ENCODE measurements at places on chromosomes 1 and 21. TPM values are rescaled to one million over a fixed set of nuclear protein-coding genes. Genes with fewer than 3 reads are reported as not detected.

- no peak for DNase-seq
Observed at GRCh38 chr1:214455971-214456867, 95.2 kb downstream of the PTPN14 start.

GRCh38 chr1:202656057-202656456 is 54.2 kb downstream of the SYT2 start:
- no peak for DNase-seq

DNA sequence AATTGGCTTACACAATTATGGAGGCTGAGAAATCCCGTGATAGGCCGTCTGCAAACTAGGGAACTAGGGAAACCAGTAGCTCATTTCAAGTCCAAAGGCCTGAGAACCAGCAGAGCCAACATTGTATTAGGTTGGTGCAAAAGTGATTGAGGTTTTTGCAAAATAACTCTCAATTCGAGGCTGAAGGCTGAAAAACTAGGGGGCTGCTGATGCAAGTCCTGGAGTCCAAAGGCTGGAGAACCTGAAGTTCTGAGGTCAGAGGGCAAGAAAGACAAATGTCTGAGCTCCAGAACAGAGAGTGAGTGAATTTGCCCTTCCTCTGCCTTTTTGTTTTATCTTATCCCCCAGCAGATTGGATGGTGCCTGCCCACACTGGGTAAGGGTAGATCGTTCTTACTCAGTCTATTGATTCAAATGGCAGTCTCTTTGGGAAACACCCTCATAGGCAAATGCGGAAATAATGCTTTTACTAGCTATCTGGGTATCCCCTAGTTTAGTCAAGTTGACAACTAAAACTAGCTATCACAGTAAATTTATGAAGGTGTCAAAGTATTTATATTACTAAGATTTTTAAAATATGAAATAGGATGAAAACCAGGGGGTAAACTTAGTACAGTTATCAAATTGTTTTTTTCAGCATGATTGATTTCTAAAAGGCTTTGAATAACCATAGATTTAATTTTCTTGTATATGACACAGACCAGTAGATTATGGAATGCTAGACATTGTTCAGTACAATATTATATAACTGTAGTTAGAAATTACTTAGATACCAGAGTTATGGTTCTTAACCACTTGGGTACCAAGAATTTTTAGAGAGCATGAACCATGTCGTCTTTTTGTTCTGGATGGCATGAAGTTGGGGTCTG is 15.4 kb downstream of the RABGAP1L start:
- DNase-seq, result no peak

Gene CD244
- 0.14 TPM for total RNA-seq

- no peak for DNase-seq
Observed at GRCh38 chr1:43331688-43332087, 5.9 kb upstream of the MPL start.

Gene OTUD7B
- total RNA-seq, result 23.8 TPM

Gene LIN28A
- total RNA-seq, result not detected

GRCh38 chr1:170145061-170145460 is 698 bp upstream of the NTMT2 start:
- no peak for DNase-seq

DNA sequence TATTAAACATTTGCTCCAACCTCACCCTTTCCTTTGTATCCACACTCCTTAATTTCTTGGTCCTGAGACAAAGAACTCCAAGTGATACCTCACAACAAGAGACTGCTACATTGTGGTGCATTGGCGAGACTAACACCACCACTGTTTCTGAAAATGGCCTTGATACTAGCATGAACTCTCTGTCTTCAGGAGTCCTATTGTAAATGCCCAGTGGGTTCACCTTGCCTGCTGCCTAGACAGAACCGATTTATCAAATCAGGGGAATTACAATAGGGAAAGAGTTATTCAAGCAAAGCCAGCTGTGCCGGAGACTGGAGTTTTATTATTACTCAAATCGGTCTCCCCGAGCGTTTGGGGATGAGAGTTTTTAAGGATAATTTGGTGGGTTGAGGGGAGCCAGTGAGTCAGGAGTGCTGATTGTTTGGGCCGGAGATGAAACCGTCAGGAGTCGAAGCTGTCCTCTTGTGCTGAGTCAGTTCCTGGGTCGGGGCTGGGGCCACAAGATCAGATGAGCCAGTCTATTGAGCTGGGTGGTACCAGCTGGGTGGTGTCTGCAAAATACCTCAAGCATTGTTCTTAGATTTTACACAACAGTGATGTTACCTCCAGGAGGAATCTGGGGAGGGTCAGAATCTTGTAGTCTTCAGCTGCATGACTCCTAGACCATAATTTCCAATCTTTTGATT is 83.1 kb downstream of the DESI2 start:
- no peak for DNase-seq

GRCh38 chr1:174931214-174931613 is 68.5 kb upstream of the CACYBP start:
- no peak for DNase-seq

DNA sequence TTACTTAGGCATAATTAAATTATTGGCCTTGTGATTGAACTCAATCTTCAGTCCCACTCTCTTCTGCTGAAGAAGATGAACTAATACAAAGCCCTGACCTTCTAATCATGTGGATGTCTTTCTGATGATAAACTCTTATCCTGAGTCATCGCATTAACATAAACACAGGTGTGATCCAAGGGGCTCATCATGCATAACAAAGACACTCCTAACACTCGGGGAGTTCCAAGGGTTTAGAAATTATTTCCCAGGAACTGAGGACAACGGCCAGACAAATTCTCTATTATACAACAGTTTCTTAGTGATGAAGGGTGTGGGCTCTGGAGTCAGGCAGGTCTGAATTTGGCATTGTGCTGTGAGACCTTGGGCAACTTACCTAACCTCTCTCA is 18.0 kb downstream of the DUSP10 start:
- no peak for DNase-seq

Gene ARHGAP30
- 2.4 TPM for total RNA-seq

Gene LELP1
- total RNA-seq, result not detected

DNA sequence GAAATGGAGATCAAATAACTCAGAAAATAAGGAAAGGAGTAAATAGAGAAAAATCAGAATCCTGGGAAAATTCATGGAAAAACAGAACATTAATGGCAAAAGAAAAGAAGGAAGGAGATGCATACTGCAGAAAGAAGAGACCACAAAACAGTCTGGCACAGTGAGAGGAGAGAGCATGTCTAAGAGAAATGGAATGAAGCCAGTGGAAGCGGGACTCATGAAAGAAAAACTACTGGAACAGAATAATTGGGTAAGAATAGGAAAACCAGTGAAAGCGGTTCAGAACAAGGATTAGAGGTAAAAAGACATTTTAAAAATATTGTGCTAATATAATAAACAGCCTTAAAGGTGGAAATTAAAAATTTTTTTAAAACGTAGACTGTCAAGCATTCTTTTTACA is 93.6 kb upstream of the GREM2 start:
- no peak for DNase-seq

Gene TMEM183A
- total RNA-seq, result 21.8 TPM

GRCh38 chr1:32126770-32127169 is 18.9 kb downstream of the KPNA6 start:
- DNase-seq, result no peak

Gene FABP3
- total RNA-seq, result 4,737 TPM

Gene TRIM62
- 2.3 TPM for total RNA-seq

GRCh38 chr1:168372307-168372706 is 91.6 kb downstream of the TBX19 start:
- DNase-seq, result no peak

Gene C1orf226
- 8.7 TPM for total RNA-seq

Gene RBM11
- total RNA-seq, result 0.30 TPM

DNA sequence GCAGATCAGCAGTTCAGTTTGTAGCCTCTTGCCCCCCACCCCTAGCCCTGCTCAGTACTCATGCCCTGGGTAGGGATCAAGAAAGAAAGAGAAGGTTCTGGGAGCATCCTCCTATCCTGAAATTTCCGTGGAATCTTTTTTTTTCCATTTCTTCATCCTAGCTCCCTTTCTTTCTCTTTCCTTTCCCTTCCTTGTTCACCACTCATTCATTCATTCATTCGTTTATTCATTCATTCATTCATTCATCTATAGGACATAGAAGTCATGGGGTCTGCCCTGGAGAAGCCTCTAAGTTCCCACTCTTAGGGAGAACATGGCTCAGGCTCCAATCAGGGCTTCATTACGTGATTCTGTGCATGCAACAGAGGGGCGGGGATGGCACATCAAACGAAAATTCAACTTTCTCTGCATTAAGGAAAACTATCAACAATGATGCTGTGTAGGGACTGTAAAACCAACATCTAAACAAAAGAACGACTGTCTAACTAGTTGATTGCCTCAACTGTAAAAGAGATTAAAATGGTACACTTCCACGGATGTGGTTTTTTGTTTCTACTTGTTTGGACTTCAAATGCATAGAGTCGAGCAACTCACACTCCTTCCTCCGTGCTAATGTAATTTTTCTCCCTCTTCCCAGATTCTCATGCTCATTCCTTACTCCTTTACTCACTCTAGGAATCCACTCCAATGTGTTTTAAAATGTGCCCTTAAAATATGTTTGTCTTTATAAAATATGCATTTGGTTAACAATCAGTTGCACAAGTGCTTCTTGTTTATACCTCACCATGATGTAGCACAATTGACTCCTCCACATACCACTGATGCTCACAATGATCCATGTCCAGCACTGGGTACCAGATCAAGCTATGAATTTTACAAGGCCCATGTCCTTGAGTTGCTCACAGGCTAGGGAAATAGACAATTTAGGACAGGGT is 101.2 kb upstream of the SLC2A1 start:
- DNase-seq, result no peak

Gene AADACL4
- not detected for total RNA-seq

Gene GSTM5
- 2.4 TPM for total RNA-seq

- no peak for DNase-seq
Observed at GRCh38 chr1:233144434-233144833, 151.1 kb downstream of the PCNX2 start.

Gene KCNE2
- not detected for total RNA-seq

Gene TPTE
- not detected for total RNA-seq

Gene RIIAD1
- 5.6 TPM for total RNA-seq

DNA sequence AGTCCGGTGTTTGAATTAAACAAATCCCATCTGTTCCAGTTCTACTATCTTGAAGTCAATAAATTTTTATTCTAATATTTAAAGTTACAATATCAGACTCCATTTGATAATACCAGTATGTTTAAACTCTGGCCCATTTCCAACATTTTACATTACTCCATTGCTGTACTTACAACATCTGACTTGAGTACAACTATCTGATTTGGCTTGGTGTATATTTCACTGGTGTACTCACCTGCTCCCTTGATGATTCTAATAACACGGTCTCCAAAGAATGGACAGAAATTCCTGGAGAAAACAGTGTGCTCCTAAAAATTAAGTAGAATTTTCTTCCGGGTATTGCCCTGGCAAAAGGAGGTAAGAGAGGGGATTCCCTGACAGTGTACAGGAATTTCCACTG is 680.5 kb upstream of the ADAMTS5 start:
- no peak for DNase-seq

GRCh38 chr1:224092601-224093000 is 21.3 kb upstream of the FBXO28 start:
- DNase-seq, result no peak

- no peak for DNase-seq
Observed at GRCh38 chr1:42928859-42929258, 29.8 kb downstream of the SLC2A1 start.

Gene LCE2B
- total RNA-seq, result not detected

Gene AK2
- total RNA-seq, result 121 TPM
